ENCODE measurements at places on chromosomes 13 and 19.

DNA sequence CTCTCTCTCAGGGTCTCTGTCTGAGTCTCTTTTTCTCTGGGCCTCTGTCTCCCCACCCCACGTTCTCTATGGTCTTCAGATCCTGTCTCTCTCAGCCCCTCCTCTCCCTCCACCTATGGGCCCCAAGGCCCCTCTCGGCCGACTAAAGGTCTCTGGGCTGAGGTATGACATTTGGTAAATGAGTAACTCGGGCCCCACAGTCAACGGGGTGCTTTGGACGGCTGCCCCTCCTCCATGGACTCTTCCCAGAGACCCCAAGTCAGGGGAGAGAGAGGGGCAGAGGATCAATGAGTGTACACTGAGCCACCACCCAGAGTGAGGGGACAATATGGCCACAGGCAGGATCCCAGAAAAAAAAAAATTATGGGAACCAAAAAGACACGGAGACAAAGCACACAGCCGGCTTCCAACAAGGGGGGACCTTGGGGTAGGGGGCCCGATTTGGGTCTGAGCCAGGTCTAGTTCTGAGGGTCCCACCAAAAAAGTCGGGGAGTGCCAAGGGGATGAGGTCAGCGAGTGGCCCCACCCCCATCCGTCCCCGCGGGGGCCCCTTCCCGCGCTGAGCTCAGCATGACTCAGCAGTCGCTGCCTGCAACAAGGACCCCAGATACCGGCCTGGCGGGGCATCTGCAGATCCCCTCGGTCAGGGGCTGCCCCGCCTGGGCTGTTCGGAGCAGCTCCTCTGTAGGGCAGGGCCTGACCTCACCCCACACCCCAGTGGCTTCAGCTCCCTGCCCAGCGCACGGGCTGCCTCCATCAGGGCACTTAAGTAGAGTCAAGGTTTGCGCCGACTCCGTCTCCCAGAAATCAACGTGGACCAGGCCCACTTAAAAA lies 1.5 kb upstream of the FTL start:
- no peak for DNase-seq

DNA sequence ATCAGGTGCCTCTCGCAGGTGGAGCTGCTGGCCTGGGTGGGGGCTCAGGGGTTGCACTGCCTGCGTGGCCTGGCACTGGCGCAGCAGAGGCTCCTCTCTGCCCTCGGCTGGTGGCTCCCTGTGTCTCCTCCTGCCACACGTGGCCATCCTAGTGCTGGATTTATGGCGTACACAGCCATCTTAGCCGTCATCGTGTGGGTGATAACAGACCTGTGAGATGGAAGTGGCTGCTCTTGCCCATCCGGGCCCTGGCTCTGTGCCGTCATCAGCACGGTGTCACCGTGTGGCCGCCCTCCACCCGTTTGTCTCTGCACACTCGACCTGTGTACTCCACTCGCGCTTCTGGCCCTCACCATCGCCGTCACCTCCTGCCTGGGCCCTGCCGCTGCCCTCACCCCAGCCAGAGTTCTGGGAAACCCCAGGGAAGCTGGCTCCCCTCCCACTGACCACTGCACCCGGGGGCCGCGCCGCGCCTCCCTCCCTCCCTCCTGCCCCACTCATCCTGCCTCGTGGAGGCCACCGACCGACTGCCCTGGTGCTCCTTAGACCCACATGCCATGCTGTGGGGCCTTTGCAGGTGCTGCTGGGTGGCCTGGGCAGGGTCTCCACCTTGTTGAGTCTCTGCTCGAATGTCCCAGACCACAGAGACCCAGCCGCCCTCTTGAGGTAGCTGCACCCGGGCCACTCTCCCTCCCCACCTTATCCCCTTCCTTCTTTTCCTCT lies 29.5 kb downstream of the TMEM255B start:
- no peak for DNase-seq

DNA sequence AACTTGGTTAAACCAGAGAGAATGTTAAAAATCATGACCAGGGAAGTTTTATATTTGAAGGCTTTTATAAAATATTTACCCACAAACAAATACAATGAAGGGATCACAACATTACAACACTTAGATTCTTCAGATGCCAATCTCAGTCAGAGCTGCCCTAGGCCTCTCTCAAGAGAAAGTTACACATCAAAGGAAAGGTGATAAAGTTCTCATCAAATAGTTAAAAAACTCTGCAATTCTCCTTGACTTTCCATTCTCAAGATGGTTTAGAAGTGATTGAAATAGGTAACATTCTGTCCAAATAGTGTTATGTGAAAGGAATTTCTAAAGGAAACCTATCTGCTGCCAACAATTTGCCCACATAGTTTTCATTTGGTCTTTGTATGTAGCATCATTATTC lies 1115.2 kb upstream of the MIR17HG start:
- DNase-seq: no peak

DNA sequence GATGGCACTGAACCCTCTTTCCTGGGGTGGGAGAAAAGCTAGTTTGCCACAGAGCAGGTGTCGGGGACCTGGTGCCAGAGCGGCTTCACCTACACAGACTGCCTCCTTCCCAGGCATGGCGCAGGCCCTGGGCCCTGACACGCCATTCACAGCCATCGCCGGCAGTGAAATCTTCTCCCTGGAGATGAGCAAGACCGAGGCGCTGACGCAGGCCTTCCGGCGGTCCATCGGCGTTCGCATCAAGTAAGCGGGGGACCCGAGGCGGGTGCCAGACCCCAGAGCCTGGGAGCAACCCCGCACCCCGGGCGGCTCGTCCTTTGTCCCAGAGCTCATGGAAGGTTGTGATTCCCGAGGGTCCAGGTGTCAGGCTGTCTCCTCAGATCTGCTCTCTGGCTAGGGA lies 10.0 kb downstream of the LHB start:
- no peak for DNase-seq

GRCh38 chr13:92225861-92226260 lies 827.4 kb downstream of the GPC5 start:
- DNase-seq: no peak

- DNase-seq: no peak
These were observed 617.2 kb downstream of the PCDH9 start for GRCh38 chr13:66612983-66613382.

DNA sequence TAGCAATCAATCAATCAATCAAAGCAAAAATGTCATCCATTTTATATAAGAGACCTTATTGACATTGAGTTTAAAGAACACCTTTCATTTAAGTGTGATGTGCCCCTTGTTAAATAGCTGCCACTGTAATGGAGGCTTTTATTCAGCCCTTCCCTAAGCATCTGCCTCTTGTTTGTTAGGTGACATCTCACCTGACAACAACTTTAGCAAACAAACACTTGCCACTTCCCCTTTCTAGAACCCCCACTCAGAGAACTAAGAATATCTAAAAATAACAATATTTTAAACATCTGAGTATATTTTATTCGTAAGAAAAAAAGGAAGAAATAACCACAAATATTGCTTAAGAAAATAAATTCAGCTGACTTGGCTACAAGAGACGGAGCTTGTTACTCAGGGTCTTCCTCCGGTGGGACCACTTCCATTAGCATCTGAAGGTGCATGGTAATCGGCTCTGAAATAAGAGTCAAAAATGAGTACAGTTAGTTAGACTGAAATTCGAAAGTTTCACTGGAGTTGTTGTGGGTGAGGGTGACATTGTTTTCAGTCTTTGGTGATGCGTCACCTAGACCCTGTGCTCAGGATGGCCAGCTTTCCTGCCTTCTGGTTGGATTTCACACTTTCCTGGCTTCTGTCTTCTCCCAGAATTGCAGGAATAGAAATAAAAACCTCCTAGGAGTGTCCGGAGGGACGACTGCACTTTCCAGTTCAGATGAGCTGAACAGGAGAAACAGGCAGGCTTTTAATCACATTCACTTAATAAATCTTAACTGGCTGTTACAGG lies 39.1 kb downstream of the SLC7A9 start:
- no peak for DNase-seq

- no peak for DNase-seq
These were observed 658 bp downstream of the SIN3B start for GRCh38 chr19:16829822-16830289.

DNA sequence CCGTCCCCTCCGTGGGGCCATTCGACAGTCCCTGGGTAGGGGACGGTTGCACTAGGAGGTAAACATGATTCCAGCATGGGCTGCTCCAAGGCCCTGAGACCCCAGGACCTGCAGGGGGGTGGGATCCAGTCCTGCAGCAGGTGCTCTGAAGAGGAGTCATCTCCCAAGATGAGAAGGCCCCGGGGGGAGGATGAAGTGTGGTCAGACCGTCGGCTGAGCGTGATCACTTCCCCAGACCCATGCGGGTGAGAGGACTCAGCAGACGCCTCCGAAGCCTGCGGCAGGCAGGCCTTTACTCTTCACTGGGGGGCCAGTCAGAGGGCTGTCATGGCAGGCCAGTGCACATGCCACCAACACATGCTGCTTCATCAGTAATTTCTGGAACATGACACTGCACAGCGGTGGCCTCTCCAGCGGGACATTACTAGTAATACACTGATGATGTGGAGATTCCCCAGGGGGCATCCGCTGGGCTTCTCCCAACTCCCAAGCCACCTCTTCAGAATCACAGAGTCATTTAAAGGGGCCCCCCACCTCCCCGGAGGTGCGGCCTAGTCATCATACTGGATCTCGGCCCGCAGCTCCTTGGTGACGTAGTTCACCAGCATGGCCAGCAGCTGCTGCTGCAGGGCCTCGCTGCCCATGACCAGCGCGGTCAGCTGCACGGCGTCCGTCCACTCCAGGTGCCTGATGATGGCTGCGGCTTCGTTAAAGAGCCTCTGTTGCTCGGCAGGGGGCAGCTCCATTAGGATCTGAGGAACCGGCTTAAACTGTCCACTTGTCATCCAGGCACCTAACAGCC lies 12.7 kb downstream of the C19orf12 start:
- no peak for DNase-seq

DNA sequence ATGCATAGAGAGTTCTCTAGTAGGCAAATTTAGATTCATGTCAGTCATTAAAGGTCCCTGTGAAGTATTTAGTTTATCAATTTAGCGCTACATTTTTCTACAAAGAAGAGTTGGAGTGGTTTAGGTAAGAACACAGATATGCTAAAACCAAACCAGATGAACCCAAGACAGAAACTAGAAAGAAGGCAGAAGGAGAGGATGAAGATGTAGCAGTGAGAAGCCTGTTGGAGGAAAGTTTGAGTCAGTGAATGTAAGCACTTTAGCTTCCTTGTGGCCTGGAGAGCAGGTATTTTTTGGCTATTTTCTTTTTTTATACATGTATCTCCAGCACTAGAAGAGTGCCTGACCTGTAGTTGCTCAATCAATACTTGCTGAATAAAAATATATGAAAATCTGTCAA lies 223.7 kb downstream of the KCNRG start:
- no peak for DNase-seq

- no peak for DNase-seq
These were observed 34.9 kb upstream of the HOMER3 start for GRCh38 chr19:18975869-18976268.

GRCh38 chr19:3798137-3798536 lies 12.0 kb upstream of the MATK start:
- DNase-seq: no peak

DNA sequence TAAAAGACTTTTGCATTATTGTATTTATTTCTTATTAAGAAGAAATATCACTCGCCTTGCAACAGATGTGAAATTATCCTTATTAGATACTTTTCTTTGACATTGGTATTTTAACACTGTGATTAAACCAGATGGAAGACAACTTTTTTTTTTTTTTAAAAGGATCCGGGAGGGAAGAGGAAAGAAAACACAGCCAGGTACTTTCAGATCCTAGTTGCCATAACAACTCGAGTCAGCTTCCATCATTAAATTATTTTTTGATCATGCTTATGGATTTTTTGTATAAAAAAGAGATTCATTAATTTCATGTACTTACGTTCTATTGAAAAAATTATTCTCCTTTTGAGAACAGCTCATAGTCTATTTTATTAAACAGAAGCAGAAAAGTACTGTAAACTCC lies 515.7 kb downstream of the TBC1D4 start:
- no peak for DNase-seq

- DNase-seq: no peak
These were observed 1.3 kb upstream of the CCNE1 start for GRCh38 chr19:29810504-29810871.

DNA sequence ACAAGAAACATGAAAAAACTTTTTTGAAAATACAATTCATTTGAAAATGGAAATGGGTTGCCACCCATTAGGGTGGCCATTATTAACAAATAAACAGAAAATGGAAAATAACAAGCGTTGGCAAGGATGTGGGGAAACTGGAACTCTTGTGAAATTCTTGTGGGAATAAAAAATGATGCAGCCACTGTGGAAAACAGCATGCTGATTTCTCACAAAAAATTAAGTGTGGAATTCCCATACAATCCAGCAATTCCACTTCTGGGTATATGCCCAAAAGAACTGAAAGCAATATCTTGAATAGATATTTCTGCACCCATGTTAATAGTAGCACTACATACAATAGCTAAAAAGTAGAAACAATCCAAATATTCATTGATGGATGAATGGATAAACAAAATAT lies 165.2 kb downstream of the DCLK1 start:
- DNase-seq: no peak

DNA sequence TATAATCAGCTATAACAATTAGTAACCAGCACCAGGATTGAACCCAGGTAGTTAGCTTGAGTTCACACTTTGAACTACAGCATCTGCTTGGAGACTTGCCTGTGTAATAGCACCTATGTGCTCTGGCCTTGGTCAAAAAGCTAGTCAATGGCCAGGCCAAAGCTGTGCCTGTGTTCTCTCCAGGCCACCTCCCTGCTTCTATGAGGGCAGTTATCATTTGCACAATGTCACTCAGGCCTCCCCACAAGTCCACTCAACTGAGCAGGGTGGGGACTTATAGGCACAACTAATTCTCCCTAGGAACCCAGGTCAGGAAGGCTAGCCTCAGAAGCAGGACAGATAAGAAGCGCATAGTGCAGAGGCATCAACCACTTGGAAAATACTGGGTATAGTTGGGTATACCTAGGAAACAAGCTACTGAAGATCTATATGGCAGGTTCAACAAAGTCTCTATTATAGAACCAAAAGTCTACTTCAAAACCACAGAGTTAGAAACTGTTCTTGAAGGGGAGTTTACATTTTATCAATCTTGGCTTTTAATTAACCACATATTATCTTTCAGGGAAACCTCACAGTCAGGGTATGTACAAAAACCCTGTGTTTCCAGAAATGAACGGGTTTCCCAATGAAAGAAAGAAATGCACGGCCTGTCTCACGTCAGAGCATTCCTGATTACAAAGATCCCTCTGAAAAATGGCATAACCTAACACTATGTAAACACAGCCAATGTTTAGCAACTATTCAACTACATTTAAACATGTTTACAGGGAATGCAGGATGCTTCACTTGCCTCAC lies 140.9 kb downstream of the ABCC4 start:
- no peak for DNase-seq

DNA sequence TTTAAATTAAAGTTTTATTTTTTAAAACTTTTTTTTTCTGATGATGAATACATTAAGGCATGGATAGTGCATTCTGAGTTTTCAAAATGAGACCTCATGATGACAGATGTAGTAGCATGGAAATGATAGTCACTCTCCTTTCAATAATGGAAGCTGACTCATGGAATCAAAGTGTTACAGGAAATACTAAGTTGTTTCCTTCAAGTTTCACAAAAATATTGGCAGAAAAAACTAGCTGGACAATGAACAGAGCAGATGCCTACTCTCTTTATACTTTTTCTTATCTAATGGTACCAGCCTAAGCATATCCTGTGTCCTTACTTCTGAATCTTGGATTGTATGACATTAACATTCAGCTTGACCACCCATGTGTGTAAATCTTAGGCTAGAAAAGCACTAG lies 1337.3 kb downstream of the PCDH9 start:
- DNase-seq: no peak

Measured in stimulated activated CD4-positive, alpha-beta T cell treated with anti-CD3 and anti-CD28 coated beads, Interleukin-1b, Interleukin-23, amount 100 ng/mL, for 1 hour (primary cell).